Ecto neural progenitor cell (in vitro differentiated cells): ENCODE measurements at places on chromosomes 12 and 14.

DNA sequence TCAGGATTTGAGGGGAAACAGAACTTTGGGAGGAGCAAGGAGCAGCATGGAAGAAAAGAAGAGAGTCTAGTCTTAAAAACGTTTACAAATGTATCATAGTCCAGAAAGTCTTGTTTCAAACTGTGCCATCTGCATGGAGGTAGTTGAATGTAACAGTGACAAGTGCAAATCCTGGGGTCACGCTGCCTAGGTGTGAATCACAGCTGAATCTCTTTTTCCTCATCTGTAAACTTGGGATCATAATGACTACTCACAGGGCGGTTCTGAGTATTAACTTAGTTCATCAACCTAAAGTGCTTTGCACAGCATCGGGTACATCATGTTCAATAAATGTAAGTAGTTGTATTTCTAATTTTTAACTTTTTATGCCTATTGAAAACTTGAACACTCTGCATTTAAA is 208.5 kb downstream of the CHST11 start:
- no peak for DNase-seq

DNA sequence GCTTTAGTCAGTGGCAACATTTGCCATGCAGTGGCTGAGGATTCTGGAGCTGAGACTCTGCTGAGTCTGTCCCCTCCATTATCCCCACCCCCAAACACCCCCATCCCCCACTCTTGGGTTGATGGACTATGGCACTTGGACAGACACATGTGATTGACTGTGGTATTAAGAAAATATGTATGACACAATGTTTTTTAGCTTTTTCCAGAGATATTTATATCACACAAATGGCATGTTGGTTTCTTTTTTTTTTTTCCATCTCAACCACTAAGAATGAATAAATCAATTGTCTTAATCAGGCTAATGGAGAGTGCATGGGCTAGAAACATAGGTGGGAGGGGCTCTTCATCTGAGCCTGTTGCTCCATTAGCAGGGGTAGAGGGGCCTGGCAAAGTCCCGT is 30.7 kb upstream of the MAP1LC3B2 start:
- DNase-seq: no peak

DNA sequence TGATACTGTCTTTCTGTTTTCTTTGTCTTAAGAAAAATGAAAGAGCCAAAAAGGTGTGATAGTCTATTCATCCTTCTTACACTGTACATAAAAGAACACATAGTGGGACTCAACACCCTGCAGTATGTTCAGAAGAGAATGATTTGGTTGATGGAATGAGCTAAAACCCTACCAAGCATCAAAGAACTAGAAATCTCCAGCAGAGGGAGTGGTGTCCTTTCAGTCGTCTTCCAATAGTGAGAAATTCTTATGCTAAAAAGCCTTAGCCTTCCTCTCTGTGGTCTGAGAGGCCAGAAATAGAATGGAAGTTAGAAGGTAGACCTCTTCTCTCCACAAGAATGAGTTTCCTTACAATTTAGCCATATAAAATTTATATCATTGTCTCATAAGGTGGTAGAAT is 393.4 kb upstream of the SEL1L start:
- no peak for DNase-seq

GRCh38 chr12:108169708-108170107 is 40.6 kb downstream of the WSCD2 start:
- DNase-seq: no peak

GRCh38 chr14:81311141-81311540 is 89.0 kb downstream of the STON2 start:
- no peak for DNase-seq

- DNase-seq: no peak
Measured at GRCh38 chr12:93126069-93126474, 197.0 kb upstream of the EEA1 start.

DNA sequence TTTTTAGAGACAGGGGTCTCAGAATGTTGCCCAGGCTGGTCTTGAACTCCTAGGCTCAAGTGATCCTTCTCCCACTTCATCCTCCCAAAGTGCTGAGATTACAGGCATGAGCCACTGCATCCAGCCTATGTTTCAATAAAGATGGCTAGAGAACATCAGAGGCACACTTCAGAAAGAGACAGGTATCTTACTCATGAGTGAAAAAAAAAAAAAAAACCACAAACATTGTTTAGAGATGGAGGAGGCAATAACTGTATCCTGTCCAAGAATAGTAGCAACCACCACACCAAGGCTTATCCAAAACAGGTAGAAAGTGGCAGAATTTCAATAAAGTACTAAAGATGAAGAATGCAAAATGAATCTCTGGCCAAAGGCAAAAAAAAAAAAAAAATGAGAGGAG is 30.3 kb downstream of the EEA1 start:
- DNase-seq: no peak

- peak; percentile 75 for DNase-seq
Measured at GRCh38 chr14:23483236-23483854, 13.8 kb downstream of the NGDN start.

GRCh38 chr12:34400986-34401658 is 378.8 kb downstream of the ALG10 start:
- peak; percentile 24 for DNase-seq

- no peak for DNase-seq
Measured at GRCh38 chr14:89684139-89684538, 267.1 kb upstream of the FOXN3 start.

DNA sequence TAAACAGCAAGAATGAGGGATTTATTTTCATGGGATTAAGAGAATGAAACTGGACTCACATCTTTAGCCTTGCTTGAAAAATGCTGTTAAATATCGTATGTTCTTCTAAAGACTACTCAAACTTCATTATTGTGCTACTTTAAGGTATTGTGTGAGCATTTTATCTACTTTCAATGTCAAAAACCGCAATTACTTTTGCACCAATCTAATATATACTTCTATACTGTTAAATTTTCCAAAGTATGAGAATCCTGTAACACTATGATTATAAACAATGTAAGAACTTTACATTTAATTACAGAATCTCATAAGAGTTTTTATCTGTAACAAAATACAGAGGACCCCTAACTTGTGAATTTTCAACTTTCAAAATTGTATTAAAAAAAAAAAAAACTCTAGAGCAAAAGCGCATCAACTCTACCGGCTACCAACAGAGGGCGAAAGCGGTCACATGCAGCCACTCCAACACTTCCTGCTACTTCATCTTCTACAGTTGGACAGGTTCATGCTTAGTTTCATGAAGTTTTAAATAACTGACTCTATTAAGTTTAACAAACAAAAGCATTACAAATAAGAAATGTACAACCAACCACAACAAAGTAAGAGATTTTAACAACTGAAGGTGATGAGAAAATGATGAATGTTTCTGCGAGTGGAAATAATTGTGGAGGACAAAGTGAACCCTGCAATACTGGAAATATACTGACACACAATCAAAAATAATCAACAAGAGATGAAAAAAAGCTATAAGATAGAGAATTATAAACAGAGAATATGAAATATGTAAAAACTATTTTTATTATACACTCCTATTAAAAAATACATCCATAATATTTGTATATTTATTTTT is 210.9 kb downstream of the MED13L start:
- no peak for DNase-seq

- DNase-seq: no peak
Measured at GRCh38 chr12:3436461-3437065, 54.4 kb upstream of the PRMT8 start.

- DNase-seq: no peak
Measured at GRCh38 chr12:25690996-25691864, 138.1 kb upstream of the LMNTD1 start.

- no peak for DNase-seq
Measured at GRCh38 chr12:45543887-45544286, 185.6 kb upstream of the ARID2 start.

GRCh38 chr12:67582238-67582834 is 66.2 kb upstream of the DYRK2 start:
- DNase-seq: no peak

DNA sequence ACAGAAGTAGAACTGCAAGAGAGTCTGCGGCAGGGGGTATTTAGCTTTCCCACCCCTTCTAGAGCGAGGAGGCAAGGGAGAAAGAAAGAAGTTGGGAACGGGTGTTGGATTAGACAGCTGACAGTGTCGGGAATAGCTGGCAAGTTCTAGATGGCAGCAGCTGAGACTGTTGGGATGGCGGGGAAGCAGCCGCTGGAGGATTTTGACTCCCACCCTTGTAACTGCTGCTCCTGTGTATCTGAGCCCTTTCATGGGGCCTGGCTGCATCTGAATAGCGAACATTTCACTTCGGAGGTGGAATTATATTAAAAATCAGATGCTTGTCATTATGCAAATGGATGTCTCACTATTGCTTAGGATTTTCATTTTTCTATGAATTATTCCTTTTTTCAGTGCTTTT is 104.6 kb downstream of the AACS start:
- no peak for DNase-seq

- DNase-seq: no peak
Measured at GRCh38 chr12:60394665-60395064, 798.8 kb downstream of the SLC16A7 start.

DNA sequence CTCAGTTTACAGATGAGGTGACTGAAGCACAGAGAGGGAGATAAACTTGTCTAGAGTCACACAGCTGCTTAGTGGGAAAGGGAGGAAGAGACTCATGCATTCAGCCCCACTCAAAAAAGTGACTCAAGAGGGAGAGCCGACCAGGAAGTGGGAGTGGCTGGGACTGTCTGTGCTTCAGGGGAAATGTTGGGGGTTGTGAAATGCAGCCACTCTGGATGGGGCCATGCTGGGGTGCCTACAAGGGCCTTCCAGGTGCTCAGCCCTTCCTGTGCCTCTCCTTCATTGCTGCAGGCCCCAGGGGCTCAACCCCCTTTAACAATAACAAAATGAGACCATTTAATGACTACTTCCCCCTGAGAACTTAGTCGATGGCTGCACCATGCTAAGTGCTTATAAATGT is 41.8 kb downstream of the CACNA1C start:
- DNase-seq: peak; percentile 29

GRCh38 chr12:57159311-57159710 is 11.9 kb upstream of the LRP1-AS start:
- no peak for DNase-seq

- no peak for DNase-seq
Measured at GRCh38 chr12:25079393-25079792, 115.6 kb downstream of the DNAI7 start.

DNA sequence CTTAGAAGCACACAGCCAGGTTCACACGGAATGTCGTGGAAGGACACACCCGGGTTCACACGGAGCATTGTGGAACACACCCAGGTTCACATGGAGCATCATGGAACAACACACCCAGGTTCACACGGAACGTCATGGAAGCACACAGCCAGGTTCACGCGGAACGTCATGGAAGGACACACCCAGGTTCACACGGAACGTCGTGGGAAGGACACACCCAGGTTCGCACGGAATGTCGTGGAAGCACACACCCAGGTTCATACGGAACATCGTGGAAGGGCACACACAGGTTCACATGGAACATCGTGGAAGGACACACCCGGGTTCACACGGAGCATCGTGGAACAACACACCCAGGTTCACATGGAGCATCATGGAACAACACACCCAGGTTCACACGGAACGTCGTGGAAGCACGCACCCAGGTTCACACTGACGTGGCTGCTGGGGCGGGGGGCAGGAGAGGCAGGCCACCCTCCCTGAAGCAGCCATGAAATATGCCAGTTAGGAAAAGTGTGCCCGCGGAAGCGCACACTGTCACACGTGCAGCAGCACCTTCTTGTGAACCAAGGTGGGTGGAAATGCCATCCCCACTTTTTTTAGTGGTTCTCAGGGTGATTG is 86.4 kb downstream of the EP400 start:
- no peak for DNase-seq

GRCh38 chr14:74942181-74942580 is 13.2 kb downstream of the PGF start:
- DNase-seq: no peak

GRCh38 chr12:47393403-47393790 is 312.4 kb downstream of the RPAP3 start:
- peak; percentile 0 for DNase-seq

GRCh38 chr14:39430762-39431415 is 1.3 kb downstream of the FBXO33 start:
- no peak for DNase-seq

GRCh38 chr12:42586268-42586667 is 3.3 kb downstream of the PRICKLE1 start:
- no peak for DNase-seq

- no peak for DNase-seq
Measured at GRCh38 chr12:57491393-57492280, 3.8 kb downstream of the MARS1 start.

GRCh38 chr12:90404071-90404470 is 550.9 kb downstream of the CCER1 start:
- no peak for DNase-seq

- no peak for DNase-seq
Measured at GRCh38 chr14:97293659-97294058, 496.5 kb downstream of the VRK1 start.

DNA sequence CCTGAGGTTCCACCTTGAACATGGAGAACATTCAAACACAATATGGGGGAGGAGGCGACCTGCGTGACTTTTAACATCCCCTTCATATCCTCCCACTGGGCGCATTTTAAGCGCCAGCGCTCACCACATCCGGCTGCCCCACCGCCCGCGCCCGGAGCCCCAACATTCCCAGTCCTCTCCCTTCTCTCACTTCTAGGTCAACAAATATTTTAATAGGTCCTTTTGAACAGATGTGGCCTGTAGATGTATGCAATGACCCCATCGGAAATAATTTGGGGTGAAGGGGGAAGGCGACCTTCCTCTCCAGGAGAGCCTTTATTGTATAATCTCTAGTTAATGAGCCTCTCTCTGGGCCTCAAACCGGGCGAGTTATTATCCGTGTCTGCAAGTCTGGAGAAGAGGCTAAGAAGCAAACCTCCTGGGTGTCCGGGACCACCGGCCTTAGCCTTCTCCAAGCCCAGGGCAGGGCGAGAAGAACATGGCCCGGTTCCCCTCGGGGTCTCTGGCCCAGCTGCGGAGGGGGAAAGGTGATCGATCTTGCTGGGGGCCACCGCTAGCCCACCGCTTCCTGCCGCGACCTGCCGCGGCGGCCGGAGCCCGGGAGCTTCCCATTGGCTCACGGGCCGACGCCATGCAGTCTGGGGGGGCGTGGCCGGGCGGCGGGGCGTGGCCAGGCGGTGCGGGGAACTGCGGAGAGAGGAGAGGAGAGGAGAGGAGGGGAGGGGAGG is 83.2 kb upstream of the HMGA2 start:
- DNase-seq: peak; percentile 97
